Left renal pelvis (tissue), 4 donors: ENCODE measurements at places on chromosomes 6 and 20. TPM values are rescaled to one million over a fixed set of nuclear protein-coding genes. Genes with fewer than 3 reads are reported as not detected.

- no peak for DNase-seq
These were observed 514.3 kb upstream of the IRAK1BP1 start for GRCh38 chr6:78353040-78353439.

Gene IMPG1
- 2.3 TPM for polyA plus RNA-seq

DNA sequence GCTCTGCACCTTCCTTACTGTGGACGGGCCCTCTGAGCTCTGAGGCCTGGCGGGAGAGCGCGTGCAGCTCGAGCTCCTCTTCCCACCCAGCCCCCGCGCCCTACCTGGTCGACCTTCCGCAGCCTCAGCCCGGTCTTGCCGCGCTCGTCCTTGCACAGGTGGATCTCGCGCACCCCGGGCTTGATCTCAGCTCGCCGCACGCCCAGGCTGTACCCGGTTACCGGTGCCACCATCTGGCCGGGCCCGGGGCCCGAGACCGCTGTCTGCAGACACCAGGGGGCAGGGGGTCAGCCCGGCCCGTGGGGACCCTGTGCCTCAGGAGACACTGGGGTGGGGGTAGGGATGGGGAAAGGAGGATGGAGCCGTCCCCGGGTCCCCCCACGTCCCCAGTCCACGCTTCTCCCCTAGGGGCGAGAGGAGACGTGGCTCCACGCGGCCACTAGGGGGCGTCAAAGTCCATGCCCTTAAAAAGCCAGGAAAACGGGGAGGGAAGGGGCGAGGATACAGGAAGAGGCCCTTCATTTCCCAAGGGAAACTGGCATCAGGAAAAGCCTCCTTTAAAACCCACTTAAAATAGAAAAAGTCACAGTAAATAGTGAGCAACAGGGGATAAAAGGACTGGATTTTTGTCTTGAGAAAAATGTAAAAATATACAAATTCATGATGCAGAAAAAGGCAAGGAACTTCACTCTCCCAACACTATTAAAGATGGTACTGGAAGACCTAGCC is 15.5 kb downstream of the SDCBP2 start:
- DNase-seq, result no peak

DNA sequence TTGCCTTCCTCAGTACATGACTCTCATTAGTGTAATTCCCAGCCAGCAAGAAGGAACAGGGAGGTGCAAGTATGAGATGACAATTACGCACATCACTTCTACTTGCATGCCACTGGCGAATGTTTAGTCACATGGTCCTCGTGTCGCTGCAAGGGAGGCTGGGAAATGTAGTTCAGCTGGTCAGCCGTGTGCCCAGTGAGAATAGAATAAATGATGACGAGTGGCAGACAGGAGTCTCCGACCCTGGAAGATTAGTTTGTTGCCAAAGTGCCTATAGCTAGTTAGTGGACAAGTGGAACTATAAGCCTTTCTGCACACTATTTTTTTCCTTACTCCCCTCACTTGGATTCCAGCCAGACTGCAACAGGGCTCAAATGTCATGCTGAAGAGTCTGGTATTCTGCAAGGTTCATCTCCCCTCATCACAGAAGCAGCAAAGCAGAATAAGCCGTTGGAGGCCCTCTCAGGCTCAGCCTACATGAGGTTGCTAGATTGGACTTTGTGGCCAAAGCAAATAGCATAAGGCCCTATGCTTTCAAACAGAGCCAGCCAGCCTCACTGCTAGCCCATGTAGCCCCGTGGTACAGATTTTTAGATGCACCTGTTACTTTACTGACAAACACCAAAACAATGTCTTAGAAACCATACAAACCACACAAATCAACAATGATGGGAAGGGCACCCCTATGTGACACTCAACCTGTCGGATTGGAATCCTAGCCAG is 9.7 kb downstream of the LINC00237 start:
- DNase-seq, result no peak

Gene RIPPLY2
- polyA plus RNA-seq, result not detected

DNA sequence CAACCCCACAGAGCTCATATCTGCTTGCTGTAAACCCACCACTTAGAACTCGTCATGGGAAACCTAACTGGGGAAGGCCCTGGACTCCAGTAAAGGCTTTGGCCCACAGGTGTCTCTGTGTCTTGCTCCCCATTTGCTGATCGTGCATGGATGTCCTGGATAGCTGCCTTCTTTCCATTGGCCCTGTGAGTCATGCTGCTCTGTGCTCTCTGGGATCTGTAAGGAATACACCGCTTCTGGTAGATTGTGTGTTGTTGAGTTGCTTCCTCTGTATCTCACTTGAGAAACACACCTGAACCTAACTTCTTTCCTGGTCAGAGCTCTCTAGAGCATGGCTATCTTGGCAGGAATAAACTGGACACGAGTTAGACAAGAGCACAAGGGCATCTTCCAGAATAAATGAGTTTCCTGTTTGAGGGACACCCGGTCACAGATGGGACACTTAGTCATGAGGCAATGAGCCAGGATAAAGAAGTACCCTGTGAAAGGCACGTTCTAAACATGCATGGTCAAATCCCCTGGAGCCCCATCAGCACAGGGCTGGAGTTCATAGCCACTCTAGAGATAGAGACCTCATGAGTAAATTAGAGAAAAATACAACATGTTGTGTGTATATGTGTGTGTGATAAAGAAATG is 99.6 kb upstream of the TMEM170B start:
- DNase-seq, result no peak

GRCh38 chr20:36273414-36274180 is 32.5 kb upstream of the DLGAP4 start:
- DNase-seq, result no peak

Gene C4A
- polyA plus RNA-seq, result 26.2 TPM

Gene SMAP1
- 29.4 TPM for polyA plus RNA-seq

- no peak for DNase-seq
These were observed 141.5 kb upstream of the AGPAT4 start for GRCh38 chr6:161415302-161415855.

DNA sequence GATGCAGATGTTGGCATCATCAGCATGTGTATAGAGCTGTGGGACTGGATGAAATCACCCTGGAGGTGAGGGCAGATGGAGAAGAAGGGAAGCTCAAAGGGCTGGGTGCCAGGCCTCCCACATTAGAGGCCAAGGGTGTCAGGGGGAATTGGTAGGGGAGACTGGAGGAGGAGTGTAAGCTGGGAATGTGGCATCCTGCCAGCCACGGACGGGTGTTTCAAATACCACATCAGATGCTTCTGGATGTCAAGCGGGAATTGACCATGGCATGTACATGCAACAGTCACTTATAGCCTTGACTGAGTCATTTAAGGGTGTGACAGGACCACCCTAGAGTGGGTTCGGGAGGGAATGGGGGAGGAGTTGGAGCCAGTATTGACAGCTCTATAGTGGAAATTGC is 9.6 kb downstream of the ERGIC3 start:
- no peak for DNase-seq

DNA sequence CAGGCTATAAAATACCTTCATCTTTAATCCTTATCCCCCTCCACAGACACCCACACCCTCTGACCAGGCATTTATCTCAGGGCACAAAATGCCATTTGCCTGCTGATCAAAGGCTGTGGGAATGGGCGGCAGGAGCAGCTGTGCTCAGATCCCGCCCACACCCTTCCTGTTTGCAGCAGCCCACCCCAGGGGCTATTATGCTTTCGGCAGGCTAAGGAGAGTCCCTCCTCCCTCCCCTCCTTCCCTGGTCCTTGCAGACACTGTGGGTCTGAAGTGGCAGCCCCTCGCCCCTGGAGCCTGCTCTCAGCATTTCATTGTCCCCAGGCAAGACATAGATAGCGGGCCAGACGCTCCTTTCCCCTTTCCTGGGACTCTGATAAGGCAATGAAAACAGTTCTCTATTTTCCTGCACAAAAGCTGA is 220.8 kb upstream of the HEY2 start:
- no peak for DNase-seq

Gene TRIM10
- 2.6 TPM for polyA plus RNA-seq

- no peak for DNase-seq
These were observed 14.8 kb downstream of the AKAP12 start for GRCh38 chr6:151254451-151255081.

Gene BLTP3A
- 14.8 TPM for polyA plus RNA-seq
